ENCODE measurements at places on chromosomes 6 and 20.
A peak's percentile ranks its signal among the peaks of the same experiment; 100 is the strongest.

GRCh38 chr20:33299111-33299603, 16.1 kb downstream of the BPIFB1 start:
- DNase-seq: peak; percentile 82

DNA sequence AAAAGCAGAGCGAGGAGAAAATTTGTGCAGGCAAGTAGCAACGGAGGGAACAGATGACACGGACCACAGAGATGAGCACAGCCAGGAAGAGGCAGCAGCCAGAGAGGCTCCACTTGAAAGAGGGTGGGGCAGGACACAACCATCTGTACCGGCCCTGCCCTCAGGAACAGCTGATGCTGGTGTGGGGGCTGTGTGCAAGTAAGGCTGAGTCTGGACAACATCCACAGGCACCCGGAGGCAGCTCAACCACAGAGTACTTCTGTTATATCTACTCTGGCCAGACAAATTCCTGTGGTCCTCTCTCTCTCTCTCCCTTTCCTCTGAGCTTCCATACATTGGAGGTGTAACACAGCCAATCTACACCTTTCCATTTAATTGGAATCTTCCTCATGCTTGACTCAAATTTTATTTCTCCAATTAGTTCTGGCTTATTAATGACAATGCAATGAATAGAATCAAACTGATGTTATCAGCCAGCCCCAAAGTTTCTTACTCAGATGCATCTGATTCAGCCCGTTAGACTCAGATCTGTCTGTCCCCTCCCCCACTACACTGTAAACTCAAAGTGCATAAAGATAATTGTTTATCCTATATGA, 24.9 kb downstream of the KIF13A start:
- peak; percentile 64 for DNase-seq

DNA sequence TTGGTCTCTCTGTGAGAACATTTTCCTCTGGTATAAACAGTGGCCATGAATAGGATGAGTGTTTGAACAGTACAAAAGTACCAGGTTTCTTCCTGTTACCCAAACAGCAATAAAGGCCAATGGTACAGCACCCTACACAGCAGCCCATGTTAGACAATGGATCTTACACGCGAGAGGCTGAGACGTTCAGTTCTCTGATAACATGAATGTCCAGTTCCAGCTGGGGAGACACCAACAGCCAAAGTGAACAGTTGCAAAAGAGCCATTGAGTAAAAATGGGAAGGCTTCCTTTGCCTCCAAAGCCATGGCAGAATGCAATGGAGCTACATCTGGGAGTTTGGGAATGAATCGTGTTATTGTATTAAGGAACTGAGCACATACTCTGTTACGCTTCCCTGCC, 246.8 kb upstream of the SGK1 start:
- DNase-seq: no peak

DNA sequence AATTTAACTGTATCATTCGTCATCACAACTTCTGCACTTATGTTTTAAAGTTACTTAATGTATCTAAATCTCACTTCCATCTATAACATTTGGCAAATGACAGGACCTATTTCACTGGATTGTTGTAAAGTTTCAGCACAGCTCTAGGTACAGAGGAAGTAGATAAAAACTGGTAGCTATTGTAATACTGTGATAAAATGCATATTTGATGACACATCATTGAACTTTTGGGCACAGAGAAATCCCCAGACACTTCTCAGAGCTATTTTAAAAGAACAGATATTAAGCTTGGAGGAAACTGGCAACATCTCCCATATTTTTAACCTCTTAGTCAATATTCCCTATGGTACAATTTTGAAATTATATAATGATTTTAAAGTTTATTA, 138.7 kb downstream of the RFPL4B start:
- DNase-seq: no peak

DNA sequence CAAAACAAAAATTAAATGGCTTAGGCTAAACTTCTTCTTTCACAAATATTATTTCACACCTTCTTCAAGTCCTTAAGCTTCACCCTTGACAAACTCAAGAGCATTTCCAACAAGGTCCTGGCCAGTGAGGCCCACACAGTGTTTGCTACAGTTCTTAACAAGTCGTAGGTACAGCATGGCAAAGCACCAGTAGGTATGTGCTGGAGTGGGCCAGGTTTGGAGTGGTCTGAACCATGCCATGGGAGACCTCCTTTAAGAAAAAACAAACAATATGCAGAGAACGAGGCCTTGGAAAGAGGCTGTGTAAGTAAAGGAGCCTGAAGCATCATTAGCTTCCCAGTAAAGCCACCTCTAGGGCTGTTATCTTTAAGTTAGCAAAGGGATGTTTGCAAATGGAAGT, 154.3 kb upstream of the SNX9 start:
- no peak for DNase-seq

DNA sequence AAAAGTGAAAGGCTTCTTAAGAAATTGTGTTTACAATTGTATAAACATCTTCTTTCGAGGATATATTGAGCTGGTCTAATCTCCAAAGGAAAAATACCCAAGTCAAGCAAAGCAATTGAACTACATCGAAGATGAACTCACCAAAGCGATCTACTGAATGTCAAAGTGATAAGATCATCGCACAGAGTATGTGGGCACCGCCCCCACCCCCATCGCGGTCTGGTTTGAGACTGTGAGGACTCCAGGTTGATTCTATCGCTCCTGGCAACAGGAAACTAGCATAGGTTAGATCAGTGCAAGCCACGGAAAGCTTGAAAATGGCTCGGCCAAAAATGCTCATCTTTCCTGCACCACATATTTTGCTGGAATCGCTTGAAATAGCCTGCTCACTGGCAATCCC, 133.2 kb upstream of the RPS6KA2 start:
- no peak for DNase-seq

DNA sequence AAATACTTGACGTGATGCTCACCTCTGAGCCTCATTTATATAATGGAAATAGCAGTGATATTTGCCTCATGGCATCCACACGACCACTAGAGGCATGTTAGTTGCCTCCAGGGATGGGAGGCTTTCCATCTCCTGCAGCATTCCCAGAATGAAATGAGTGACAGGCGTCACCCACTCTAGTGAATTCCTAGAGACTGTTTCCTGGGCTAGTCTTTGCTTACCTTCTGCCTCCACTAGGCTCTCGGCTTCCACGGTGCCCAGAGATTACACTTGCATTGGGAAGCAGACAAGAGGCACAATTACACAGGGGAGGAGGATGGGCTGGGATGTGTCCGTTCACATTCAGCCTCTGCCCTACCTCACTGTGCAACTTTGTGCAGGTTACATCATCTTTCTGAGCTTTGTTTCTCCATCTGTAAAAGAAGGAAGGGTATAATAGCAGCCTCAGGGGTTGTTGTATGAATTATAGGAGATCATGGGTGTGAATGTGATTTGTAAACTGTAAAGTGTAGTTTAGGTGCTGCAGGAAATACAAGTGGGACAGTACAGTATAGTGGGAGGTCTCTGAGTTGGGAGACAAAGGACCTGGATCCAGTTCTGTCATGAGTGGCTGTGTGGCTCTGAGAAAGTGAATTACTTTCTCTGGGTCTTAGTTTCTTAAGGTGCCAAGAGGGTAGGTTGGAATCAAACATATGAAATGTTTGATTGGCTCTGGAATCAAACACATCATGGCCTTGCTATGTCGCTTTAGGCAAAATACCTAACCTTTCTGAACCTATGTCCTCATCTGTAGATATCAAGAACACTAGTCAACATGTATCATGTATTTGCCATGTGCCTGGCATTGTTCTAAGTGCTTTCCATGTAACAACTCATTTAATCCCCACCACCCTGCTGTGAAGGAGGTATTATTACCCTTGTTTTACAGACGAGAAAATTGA, 3.6 kb upstream of the VSTM2L start:
- no peak for DNase-seq

All from Kasumi-1 (cell line).